ENCODE measurements at places on chromosomes 6 and 20.

DNA sequence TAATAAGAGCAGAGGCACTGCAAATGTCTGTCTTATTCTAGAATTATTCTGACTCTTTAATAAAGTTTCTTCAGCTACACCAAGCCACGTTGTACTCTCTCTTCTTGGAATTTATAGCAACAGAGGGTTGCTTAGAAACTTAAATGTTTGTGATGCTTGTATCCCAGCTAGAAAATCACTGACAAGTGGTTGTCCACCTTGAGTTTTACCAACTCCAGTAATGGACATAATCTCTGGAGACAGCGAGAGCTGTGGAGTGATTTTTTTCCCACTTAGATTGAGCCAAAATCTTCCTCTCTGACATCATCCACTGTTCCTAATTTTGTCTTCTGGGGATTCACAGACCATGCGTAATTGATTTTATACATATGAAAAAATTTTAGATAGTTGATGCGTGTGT is 8.0 kb downstream of the ECT2L start:
- DNase-seq = no peak

DNA sequence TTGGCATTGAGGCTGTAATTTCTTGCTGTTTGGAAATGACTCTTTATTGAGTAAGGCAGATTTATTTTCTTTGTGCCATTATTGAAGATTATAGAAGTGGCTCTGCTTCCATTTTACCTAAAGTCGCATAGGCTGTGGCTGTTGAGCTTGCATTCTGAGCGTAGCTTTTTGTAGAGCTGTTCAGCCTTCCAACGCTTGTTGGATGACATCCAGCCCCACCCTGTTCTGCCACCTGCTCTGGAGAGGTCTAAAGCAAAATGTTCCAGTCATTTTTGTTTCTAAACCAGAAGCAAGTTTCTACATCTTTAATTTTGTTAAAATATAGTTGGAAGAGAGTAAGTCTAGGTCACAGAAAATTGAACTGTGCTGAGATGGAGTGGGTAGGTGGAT is 24.4 kb downstream of the UST start:
- no peak for DNase-seq

GRCh38 chr6:315226-315625 is 22.9 kb downstream of the DUSP22 start:
- no peak for DNase-seq

GRCh38 chr6:43806043-43806757 is 36.2 kb downstream of the VEGFA start:
- DNase-seq = no peak

- DNase-seq = no peak
These were observed 126.8 kb upstream of the SLC35B3 start for GRCh38 chr6:8562125-8562524.

DNA sequence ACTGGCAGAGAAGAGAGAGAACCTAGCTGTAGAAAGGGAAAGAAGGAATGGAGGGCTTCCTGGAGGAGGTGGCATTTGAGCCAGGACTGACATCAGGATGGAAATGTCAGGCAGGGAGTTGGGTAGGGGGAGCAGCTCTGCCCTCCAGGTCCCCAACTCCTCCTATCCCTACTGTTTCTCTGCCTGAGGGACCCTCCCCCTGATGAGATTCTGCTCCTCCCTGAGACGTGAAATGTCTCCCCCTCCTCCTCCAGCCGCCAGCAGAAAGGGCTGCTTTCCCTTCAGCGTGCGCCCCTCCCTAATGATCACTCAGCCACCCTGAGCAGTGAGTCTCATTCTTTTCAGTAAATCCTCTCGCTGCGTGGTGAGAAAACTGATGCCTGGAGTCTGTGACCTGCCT is 40.6 kb downstream of the HLA-DPB1 start:
- DNase-seq = no peak

GRCh38 chr6:42781796-42782688 is at the start of gene BICRAL:
Gene BICRAL (plus strand): TSS chr6:42782052. CDS start chr6:42822023, 39,971 bp downstream.
- DNase-seq = peak; percentile 83

DNA sequence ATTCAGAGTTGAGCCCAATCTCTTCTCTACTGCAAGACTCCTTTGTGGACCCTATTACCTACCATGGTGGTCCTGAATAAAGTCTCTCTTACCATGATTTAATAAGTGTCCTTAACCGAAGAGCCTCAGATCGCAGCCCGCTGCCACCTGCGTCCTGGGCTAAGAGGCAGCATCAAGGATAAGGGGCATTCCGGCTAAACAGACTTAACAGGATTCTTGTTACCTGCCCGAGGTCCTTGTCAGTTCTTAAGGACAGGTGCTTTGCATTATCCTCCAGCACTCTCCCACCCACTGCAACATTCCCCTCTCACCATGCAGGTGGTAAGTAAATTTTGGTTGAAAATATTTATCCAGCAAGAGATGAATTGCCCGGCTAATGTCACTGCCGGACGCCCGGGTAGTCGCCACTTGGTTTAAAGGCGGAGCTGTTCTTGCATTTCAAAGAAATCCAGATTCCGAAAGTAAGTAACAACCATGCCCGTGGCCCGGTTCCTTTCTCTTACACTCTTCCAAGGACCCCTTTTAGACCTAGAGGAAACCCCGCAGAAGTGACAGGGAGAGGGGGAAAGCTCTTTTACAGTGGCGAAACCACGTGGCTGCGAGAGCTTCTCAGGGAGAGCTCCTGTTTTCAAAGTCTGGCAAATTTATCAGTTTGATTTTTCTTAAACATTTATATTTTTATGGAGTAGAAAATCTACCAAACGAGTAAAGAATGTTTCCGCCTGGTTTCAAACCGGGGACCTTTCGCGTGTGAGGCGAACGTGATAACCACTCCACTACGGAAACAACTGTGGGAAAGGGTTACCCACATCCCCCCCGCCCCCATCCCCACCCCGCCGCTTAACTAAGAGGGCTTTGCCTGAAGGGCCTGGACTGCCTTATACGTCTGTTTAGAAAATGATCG is 41.9 kb upstream of the PRSS16 start:
- peak; percentile 19 for DNase-seq

- no peak for DNase-seq
These were observed 188.0 kb downstream of the DLL1 start for GRCh38 chr6:170102582-170103481.
